ENCODE measurements at places on chromosomes 4 and X.

DNA sequence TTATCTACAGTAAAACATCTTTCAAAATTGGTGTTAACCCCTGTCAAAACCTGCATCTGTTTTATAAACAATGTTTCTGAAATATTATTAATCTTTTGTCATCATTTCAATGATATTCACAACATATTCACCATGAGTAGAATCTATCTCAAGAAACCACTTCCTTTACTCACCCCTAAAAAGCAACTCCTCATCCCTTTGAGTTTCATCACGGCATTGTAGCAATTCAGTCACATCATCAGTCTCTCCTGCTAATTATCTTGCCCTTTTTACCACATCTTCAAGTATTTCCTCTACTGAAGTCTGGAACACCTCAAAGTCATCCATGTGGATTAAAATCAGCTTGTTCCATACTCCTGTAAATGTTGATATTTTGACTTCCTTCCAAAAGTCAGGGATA is 415.3 kb upstream of the TECRL start:
- no peak for DNase-seq

- no peak for DNase-seq
Measured at GRCh38 chr4:48275247-48275646, 5.6 kb upstream of the TEC start.

GRCh38 chr4:47071901-47072341 is 40.6 kb downstream of the GABRB1 start:
- DNase-seq: no peak

GRCh38 chr4:165810726-165811125 is 62.3 kb upstream of the TLL1 start:
- no peak for DNase-seq

GRCh38 chr4:183905593-183906488 is 734 bp downstream of the STOX2 start:
- DNase-seq: peak; percentile 90

- no peak for DNase-seq
Measured at GRCh38 chrX:44536198-44536597, 6.5 kb downstream of the FUNDC1 start.

GRCh38 chrX:119734897-119735339 is 23.5 kb upstream of the SOWAHD start:
- no peak for DNase-seq

- no peak for DNase-seq
Measured at GRCh38 chr4:142314686-142315085, 531.4 kb downstream of the INPP4B start.

- DNase-seq: no peak
Measured at GRCh38 chrX:49858341-49858740, 20.9 kb upstream of the USP27X start.

DNA sequence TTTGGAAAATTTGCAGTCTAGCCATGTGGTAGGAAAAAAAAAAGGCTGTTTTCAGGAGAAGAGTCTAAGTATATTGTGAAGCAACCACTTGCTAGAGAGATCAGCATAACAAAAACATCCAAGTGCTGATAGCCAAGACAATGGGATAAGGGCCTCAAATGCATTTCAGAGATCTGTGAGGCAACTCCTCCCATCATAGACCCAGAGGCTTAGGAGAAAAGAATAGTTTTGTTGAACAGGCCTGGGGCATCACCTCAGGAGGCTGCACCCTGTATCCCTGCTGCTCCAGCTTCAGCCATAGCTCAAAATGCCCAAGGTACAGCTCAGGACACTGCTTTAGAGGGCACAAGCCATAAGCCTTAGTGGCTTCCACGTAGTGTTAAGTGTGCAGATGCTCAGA is 13.6 kb upstream of the GPR174 start:
- DNase-seq: peak; percentile 43

- DNase-seq: no peak
Measured at GRCh38 chr4:158010361-158010760, 162.5 kb downstream of the GASK1B start.

GRCh38 chr4:103719105-103719829 is 518 bp downstream of the TACR3 start:
- DNase-seq: no peak

DNA sequence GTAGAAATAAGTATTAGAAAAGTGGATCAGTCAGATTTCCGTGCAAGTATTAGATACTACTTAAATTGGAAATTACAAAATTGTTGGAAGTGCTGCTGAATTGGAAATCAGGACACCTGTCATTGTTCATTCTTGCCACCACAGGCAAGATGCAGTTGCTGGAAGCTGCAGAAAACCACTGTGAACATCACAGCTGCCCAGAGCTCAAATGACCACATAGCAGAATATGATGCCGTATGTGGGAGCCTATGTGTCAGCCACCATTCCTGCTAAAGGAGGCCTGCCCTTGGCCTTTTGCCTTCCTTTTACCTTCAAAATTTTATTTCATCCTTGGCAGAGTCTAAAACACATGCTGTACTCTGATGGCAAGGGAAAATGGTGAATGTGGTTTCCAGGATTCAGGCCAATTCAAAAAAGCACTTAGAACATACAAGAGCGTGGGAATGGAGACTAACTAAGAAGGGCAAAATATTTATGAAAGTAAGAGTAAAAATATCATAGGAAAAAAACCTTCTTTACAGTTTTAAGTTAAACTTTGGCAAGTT is 1005.5 kb upstream of the GRID2 start:
- no peak for DNase-seq

DNA sequence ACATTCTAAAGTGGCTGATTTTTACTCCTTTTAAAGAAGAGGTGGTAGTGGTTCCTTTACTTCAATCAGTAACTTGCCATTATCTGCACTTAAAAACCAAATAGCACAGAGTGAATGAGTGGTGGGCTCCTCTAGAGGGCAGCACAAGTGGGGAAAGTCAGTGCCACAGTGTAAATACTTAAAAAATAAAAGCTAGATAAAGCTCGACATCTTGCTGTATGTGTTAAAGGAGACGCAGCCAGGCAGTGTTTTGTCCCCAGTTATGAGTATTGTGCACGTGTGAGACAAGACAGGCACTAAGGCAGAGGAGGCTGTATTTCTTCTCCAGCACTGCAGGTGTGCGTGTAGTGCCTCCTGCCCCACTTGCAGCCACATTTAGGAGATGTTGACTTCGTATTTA is 24.6 kb downstream of the NAP1L5 start:
- peak; percentile 15 for DNase-seq

DNA sequence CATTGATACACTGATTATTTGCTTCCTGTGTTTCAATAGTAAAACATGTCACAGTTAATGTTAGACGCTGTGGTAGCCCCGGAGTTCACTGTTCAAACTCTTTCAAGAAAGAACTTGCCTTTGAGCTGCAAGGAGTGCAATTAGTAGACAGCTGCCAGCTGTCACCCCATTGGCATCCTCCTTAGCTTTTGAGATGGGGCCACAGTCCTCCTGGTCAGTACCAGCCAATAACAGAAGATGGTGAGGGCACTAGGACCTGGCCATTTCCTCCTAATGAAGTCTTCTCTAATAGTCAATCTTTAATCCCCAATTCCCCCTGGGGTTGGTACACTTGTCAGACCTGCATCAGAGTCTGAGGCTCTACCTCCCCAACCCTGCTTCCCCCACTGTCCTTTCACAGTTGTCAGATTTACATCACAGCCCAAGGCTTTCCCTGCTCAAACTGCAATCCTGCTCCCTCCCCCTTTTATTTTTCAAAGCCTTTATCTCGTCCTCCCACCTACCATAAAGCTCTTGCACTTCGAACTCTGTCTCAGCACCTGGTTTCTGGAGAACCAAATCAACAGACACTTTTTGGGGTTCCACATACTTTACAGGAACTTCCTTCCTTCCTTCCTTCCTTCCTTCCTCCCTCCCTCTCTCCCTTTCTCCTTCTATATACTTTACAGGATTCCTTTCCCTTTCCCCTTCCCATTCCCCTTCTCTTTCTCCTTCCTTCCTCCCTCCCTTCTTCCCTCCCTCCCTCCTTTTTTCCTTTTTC is 182.0 kb downstream of the RASL11B start:
- DNase-seq: no peak

GRCh38 chr4:40672528-40673522 is 43.2 kb upstream of the RBM47 start:
- DNase-seq: no peak

DNA sequence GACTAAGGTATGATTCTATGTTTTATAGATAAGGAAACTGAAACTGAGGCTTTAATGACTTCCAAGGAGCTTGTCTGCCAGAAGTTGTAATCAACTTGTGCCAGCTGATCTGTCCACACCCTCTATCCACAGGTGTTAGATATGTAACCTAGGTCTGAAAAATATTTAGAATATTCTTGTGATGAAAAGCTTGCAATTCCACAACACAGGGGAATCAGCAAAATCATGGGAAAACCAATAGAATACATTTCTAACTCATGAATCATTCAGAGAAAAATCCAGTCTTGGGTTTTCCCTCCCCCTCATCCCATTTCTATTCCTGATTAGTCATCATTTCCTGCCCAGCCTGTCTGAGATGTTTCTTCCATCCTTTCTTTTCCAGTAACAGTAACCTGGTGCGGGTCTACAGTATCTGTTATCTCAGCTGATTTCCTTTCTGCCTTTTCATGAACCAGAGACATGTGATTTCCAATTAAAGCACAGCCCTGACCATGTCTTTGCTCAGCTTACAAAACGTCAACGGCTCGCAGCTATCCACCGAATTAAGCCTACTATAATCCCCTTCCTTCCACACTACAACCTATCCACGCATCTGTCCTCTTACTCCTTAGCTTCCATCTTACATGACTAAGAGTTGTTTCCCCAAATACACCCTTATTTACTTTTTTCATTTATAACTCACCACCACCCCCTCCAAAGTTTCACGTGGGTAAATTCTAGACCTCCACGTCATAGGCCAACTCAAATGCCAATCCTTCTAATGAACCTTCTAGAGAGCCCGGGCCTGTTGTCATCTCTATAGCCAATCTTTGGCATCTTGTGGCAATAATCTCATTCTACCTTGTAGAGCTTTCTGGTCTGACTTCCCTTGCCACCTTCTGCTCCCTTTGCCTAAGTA is 961 bp upstream of the NOCT start:
- DNase-seq: no peak

GRCh38 chrX:101787934-101788333 is 128.3 kb upstream of the ARMCX2 start:
- DNase-seq: no peak

DNA sequence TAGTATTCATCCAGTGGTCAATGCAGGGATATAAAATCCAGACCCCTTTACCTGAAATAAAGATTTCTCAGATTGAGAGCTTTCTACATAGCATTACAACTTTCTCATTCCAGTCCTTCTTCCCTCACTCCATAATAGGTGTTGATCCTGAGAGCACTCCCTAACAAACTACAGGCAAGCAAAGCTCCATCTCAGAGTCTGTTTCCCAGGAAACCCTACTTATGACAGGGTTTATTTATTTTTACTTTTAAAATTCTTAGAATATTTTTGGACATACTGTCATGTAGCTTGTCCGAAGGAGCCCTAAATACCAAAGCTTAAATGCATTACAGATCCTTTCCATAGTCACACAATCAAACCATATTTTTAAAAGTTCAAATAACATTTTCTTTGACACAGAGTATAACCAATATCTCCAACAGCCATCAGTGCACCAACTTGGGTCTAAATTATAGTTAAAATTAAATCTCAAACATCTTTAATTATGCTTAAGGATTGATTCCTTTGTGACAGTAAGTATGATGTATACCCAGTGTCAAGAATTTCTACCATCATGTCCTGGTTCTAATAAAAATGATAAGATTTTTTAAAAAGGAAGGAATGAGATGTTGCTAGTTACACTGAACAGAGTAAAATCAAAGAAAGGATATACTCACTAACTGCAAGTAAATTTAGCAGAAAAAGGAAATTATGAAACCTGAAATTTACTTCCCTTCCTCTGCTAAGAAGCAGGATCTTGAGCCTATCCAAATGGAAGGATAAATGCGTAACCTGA is 580.4 kb upstream of the ADGRL3 start:
- no peak for DNase-seq

DNA sequence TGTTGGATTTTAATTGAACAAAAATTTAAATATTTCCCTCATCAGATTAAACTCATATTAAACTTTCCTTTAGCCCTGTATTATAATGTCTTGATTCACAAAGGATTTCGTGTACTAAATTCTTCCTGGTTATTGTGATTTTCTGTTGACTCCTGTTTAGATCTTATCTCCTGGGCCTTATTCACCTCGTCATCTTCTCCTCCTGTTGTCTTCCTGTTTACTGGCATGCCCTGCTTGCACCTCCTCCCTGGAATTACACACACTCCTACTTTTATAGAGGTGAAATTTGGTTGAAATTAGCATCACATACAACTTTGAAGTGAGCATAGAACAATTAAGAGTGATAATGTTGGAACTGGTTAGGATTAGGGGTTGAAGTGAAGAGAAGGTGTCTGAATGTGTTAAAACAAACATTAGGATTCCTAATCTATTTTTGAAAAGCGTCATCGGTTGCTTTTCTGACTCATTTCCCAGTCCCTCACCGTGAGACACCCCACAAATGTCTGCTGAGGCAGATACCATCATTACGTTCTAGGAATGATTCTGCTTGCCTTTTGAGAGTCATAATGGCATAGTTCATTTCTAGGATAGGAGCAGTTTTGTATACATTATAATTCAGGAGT is 32.5 kb downstream of the TLL1 start:
- DNase-seq: no peak

- no peak for DNase-seq
Measured at GRCh38 chrX:264634-265455, 16.3 kb upstream of the PLCXD1 start.

DNA sequence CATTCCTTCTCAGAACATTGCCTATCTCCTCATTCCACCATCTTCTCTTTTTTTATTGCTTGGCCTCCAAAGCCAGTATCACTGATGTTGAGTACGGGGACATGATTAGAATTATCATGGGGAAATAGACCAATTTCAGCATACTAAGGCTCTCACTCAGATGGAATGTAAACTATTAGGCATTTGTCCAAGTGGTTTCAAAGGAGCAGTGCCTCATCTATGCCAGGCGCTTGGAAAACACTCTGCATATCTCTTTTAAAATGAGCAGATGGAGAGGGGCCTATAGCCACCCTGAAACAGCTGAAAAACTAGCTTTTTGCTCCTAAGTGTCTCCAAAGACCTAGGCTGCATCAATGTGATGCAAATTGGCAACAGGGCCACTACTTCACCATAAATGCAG is 150.8 kb upstream of the DIPK2B start:
- no peak for DNase-seq

DNA sequence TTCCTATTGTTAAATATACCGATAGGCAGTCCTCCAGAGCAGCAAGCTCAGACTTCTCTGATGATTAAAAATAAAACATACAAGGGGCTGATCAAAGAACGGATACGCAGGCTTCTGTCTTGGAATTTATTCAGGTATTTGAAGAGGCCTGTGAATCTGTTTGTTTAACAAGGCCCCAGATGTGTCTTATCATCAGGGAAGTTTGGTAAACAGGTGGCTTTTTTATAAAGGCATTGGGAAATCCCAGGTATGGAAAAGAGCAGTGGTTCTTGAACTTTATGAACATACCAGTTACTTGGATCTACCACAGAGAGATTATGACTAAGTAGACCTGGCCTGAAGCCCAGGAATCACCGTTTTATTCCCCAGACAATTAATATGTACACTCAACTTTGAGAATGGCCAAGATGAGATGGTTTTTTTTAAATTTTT is 47.9 kb downstream of the SOWAHB start:
- DNase-seq: no peak

GRCh38 chrX:151679798-151680402 is 15.4 kb upstream of the PRRG3 start:
- DNase-seq: no peak

GRCh38 chrX:71504346-71504745 is 28.6 kb upstream of the OGT start:
- no peak for DNase-seq

GRCh38 chr4:172653676-172654075 is 514.9 kb upstream of the GALNT7 start:
- no peak for DNase-seq
